Activated naive CD8-positive, alpha-beta T cell treated with anti-CD3 and anti-CD28 coated beads for 36 hours (primary cell): ENCODE measurements at places on chromosomes 3 and 15. TPM values are rescaled to one million over a fixed set of nuclear protein-coding genes. Genes with fewer than 3 reads are reported as not detected.

DNA sequence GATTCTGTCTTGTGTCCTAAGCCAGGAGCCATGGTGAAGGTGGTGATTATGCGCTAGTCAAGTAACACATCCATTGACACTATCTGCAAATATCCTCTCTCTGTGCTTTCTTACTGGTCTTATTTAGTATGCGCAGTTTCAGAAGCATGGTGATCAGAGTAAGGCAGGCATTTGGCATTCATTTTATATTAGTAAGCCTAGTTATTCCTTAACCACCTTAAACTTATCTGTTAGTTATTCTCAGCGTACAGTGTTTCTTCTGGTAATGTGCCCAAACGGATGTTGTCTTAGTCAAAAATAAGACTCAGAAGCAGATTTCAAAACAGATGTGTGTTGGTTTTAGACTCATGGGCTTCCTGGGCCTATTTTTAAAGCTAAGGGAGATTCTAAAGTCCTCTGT is 329.2 kb downstream of the GRM7 start:
- H3K27me3 ChIP-seq: no peaks in the 10 kb centered on the region
- DNase-seq: no peak
- H3K4me1 ChIP-seq: no peaks in the 10 kb centered on the region
- no peaks in the 10 kb centered on the region for H3K36me3 ChIP-seq
- H3K27ac ChIP-seq: no peak overlapping the region
- H3K4me3 ChIP-seq: no peak overlapping the region

GRCh38 chr15:89138999-89139612 is 50.9 kb downstream of the ABHD2 start:
- peaks cover 32% of the 10 kb centered on the region for H3K4me1 ChIP-seq
- no peaks in the 10 kb centered on the region for H3K27me3 ChIP-seq
- H3K27ac ChIP-seq: no peak overlapping the region
- H3K36me3 ChIP-seq: peaks cover 15% of the 10 kb centered on the region
- H3K4me3 ChIP-seq: no peak overlapping the region
- no peak for DNase-seq

DNA sequence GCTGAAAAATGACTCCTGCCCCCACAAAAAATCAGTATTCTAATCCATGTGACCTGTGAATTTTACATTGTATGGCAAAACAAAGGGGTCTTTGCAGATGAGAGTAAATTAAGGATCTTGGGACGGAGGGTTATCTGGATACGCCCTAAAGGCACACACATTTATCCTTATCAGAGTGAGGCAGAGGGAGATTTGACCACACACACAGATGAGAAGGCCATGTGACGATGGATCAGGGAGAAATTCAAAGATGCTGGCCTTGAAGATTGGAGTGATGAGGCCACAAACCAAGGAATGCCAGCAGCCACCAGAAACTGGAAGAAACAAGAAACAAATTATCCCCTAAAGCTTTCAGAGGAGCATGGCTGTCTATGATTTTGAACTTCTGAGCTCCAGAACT is 288.5 kb downstream of the XXYLT1 start:
- peaks cover 19% of the 10 kb centered on the region for H3K27me3 ChIP-seq
- H3K4me1 ChIP-seq: peaks cover 1% of the 10 kb centered on the region
- no peak overlapping the region for H3K4me3 ChIP-seq
- no peaks in the 10 kb centered on the region for H3K36me3 ChIP-seq
- no peak overlapping the region for H3K27ac ChIP-seq

DNA sequence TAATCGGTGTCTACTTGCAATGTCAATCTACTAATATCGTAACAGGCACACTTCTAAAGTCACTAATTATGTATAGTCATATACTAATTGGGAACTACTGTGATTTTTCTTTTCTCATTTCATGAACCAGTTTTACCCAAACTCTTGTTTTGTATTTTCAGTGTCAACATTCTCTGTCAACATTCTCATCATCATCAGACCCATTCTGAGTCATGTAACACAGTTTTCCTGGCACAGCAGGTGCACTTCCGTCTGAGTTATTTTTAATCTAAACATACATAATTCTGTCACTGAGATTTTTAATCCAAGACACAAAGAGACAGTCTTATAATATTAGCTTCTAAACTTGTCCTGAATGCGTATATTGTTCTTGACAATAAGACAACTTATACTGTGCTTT is 205.1 kb upstream of the EIF1B start:
- no peak for DNase-seq
- no peaks in the 10 kb centered on the region for H3K27me3 ChIP-seq
- no peak overlapping the region for H3K4me3 ChIP-seq
- H3K4me1 ChIP-seq: no peaks in the 10 kb centered on the region
- H3K27ac ChIP-seq: no peak overlapping the region

DNA sequence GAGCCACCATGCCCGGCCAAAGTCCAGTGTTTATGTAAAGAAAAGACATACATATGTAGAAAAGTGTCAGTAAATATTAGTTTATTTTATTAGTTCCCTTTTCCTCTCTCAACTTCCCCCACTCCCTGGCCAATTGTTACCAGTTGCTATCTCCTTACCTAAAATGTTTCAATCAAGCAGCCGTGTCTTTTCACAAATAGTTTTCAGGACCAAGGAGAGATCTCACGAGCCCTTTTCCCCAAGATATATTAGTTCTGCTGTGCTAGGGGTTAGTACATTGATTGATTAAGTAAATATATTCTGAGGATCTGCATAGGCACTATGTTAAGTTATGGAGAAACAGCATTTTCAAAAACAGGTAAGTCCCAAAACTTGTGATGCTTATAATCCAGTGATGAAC is 87.4 kb downstream of the ZIC4 start:
- no peak for DNase-seq
- H3K4me1 ChIP-seq: no peaks in the 10 kb centered on the region
- no peaks in the 10 kb centered on the region for H3K36me3 ChIP-seq
- no peak overlapping the region for H3K27ac ChIP-seq

DNA sequence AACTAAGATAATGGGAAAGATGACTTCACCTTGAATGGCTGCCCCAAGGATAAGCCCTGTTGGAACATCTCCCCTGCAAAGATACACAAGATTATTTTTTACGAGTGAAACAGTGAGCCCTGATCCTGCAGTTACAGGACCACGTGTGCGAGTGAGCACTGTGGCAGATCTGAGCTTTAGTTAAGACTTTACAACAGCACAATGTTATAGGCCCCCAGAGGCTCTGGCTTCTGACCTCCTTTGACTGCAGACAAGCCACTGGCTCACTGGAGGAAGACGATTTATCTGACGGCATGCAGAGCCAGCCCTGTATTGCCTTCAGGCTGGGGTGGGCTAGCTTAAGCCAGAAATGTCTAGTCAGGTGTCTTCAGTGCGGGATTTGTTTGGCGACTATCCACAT is 174.4 kb downstream of the ARRDC4 start:
- no peaks in the 10 kb centered on the region for H3K4me1 ChIP-seq
- DNase-seq: no peak
- no peak overlapping the region for H3K4me3 ChIP-seq
- H3K36me3 ChIP-seq: no peaks in the 10 kb centered on the region
- H3K27ac ChIP-seq: no peak overlapping the region
- peaks cover 3% of the 10 kb centered on the region for H3K27me3 ChIP-seq

DNA sequence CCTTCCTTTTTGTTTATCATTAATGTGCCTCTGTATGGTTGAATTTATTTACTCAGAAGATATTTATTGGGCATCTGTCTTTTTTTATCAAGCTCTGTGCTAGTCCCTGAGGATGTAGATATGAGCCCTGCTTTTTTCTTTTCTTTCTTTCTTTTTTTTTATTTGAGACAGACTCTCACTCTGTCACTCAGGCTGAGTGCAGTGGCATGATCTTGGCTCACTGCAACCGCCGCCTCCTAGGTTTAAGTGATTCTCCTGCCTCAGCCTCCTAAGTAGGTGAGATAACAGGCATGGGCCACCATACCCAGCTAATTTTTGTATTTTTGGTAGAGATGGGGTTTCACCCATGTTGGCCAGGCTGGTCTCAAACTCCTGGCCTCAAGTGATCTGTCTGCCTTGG is 58.5 kb downstream of the MBNL1 start:
- no peak for DNase-seq
- H3K4me1 ChIP-seq: peaks cover 69% of the 10 kb centered on the region
- no peaks in the 10 kb centered on the region for H3K27me3 ChIP-seq
- peak overlapping the region; percentile 63 for H3K27ac ChIP-seq
- H3K4me3 ChIP-seq: no peak overlapping the region
- H3K36me3 ChIP-seq: peaks cover 56% of the 10 kb centered on the region

- H3K27ac ChIP-seq: no peak overlapping the region
- H3K36me3 ChIP-seq: peaks cover 1% of the 10 kb centered on the region
- no peak overlapping the region for H3K4me3 ChIP-seq
- H3K4me1 ChIP-seq: no peaks in the 10 kb centered on the region
- H3K27me3 ChIP-seq: peaks cover 35% of the 10 kb centered on the region
These were observed 48.9 kb downstream of the RASGRF1 start for GRCh38 chr15:79041601-79042168.

GRCh38 chr3:197561926-197562325 is 6.2 kb upstream of the BDH1 start:
- no peak overlapping the region for H3K27ac ChIP-seq
- H3K27me3 ChIP-seq: peaks cover 39% of the 10 kb centered on the region
- no peaks in the 10 kb centered on the region for H3K36me3 ChIP-seq

DNA sequence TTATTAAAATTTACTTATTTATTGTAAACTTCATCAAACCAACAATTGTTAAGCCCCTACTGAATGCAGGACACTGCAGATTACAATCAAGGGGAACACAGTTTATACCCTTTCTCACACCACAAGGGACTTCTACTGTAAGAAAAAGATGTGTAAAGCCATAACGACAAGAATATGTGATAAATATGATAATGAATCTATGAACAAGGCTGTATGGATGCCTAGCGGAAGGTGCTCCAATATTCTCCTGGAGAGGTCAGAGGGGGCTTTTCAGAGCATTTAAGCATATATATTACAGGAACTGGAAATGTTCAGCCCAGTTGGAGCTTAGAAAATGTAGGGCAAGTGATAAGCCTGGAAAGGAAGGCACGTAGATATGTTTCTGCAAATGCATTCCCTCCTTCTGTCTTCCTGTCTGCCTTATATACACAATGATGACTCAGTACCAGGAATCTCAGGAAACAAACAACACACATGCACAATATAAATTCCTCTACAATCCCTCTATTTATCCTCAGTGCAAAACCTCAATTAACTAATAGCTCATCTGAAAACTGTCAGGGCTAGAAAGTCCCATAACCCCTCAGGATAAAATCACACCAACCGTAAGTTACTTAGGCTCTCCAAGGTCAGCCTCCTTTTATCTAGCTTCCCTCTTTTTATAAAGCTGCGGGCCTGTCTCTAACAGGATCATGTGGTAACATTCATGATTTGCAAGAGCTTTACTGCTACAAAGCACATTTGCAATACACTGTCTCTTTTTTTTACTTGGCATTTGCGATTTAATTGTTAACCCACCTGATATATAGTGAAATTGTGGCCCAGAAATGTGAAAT is 393.1 kb downstream of the LPP start:
- no peaks in the 10 kb centered on the region for H3K4me1 ChIP-seq
- H3K4me3 ChIP-seq: no peak overlapping the region
- H3K27me3 ChIP-seq: no peaks in the 10 kb centered on the region
- no peak for DNase-seq
- H3K36me3 ChIP-seq: peaks cover 4% of the 10 kb centered on the region

DNA sequence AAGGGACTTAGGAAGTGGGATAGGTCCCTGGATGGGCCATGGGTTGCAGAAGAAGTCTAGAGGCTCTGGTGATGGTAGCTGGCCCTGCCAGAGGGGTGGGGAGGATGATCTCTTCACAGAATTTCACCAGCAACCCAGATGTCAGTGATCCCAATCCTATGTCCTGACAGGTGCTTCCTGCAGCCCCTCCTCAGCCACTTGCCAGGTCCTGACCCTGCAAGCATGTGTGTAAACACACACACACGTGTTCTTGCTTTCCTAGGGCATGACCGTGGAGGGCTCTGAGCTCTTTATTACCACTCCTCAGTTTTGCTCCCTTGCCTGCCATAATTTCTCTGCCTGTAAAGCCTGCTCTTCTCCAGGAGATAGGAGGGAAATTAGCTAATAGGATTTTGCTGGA is 12.5 kb downstream of the TEX264 start:
- no peak overlapping the region for H3K4me3 ChIP-seq
- H3K27me3 ChIP-seq: no peaks in the 10 kb centered on the region
- H3K4me1 ChIP-seq: peaks cover 82% of the 10 kb centered on the region
- H3K36me3 ChIP-seq: peaks cover 38% of the 10 kb centered on the region
- DNase-seq: no peak

- H3K4me1 ChIP-seq: no peaks in the 10 kb centered on the region
- no peaks in the 10 kb centered on the region for H3K27me3 ChIP-seq
- H3K36me3 ChIP-seq: no peaks in the 10 kb centered on the region
- DNase-seq: no peak
- H3K4me3 ChIP-seq: no peak overlapping the region
These were observed 86.4 kb downstream of the POLR2M start for GRCh38 chr15:57792724-57793449.

GRCh38 chr3:46950650-46951241 is 25.8 kb downstream of the CCDC12 start:
- DNase-seq: no peak
- H3K27me3 ChIP-seq: no peaks in the 10 kb centered on the region
- H3K4me1 ChIP-seq: peaks cover 84% of the 10 kb centered on the region
- H3K4me3 ChIP-seq: no peak overlapping the region
- H3K27ac ChIP-seq: no peak overlapping the region

DNA sequence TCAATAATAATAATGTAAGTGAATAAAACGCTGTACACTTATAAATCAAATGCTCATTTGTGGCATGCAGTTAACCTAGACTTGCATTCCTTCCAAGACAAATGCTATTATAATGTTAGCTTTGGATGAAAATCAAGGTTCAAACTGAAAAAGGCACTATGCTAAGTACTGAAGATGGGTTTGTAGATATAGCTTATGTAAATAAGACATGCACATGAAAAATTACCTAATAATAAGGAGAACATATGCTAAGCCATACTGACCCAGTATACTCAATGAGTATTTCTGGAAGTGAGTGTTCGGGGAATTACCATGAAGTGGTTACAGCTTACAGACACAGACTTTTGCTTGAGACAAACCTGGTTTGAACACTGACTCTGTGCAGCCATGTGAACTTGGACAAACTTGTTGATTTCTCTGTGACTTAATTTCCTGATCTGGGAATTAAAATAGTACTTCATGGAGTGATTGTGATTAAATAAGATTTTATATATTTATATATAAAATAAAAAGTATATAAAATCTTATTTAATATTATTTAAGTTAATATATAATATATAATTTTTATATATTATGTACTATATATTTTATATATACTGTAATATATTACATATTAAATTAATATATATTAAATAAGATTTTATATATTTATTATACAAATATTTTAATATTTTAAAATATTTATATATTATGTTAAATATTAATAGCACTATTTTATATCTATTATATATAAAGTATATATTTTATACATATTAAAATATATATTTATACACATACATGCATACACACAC is 159.2 kb downstream of the ZPLD1 start:
- no peak overlapping the region for H3K27ac ChIP-seq
- peaks cover 12% of the 10 kb centered on the region for H3K27me3 ChIP-seq
- H3K4me3 ChIP-seq: no peak overlapping the region
- no peaks in the 10 kb centered on the region for H3K4me1 ChIP-seq
- no peaks in the 10 kb centered on the region for H3K36me3 ChIP-seq

GRCh38 chr15:78087951-78088772 is 4.2 kb upstream of the SH2D7 start:
- no peak for DNase-seq
- peaks cover 10% of the 10 kb centered on the region for H3K4me1 ChIP-seq

GRCh38 chr3:55765398-55765797 is 278.3 kb upstream of the WNT5A start:
- H3K27me3 ChIP-seq: no peaks in the 10 kb centered on the region
- no peak for DNase-seq
- H3K27ac ChIP-seq: no peak overlapping the region

Gene RAB6B
- total RNA-seq: 0.29 TPM

Gene EXD1
- total RNA-seq: not detected

Gene CLEC3B
- total RNA-seq: not detected

Gene NAA50
- 199 TPM for total RNA-seq

Gene KIF23
- total RNA-seq: 57.3 TPM

Gene IL5RA
- total RNA-seq: not detected
